ENCODE measurements at places on chromosomes 16 and 17.

- DNase-seq: no peak
Observed at GRCh38 chr17:55190748-55191147, 74.0 kb upstream of the HLF start.

DNA sequence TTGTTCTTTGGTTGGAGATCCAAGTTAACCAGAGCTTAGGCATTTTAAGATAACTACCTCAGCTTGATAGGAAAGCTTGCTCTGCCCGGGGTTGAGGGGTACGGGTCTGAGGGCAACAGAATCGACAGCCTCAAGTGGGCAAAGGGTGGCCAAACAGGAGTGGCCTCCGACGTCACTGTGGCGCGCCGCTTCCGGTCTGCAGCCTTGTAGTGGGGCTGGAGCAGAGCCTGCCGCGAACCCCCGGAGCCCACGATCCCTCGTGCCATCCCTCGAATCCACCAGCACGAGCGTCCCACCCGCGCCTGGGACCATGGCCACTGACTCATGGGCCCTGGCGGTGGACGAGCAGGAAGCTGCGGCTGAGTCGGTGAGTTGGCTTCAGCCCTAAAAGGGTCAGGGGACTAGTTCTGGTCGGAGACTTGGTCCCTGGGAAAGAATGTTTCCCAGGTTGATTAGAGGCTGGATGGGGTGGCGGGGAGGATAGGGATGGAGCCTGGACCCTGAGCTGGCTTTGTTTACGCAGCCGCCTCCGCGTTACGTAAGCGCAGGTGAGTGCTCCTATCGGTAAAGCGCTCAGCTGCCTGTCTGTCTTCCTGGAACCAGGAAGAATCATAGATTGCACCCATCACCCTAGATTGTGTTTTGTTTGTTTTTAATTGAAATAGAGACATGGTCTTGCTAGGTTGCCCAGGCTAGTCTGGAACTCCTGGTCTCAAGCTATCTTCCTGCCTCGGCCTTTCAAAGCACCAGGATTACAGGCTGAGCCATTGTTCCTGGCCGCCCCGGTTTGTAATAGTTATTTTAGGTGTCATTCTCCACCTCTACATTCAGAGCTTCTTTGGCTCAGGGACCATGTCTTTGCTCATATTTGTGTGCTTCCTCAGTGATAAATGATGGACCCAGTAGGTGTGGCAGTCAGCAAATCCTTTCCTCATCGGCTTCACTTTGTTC is at the start of gene DDX19B:
TSS of gene DDX19B (plus strand) at position 199 of the 951 bp plus-strand sequence. CDS start at position 311, 112 bp downstream.
- peak; percentile 84 for DNase-seq

DNA sequence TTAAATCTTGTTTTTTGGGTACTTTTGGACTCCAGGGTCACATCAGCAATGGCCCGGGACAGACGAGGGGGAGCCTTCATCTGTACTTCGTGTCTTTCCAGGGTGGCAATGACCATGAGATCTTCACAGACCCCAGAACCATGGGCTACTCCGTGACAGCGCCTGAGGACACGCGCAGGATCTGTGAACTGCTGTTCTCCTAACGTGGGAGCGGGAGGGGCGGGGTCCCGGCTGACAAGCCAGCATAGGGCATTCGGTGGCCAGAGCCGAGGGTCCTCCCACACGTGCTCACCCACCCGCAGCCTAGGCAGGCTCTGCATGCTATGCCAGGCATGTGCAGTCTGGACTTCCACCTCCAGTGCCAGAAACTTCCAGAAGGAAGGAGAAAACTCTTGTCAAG is 21.2 kb downstream of the CARHSP1 start:
- DNase-seq: peak; percentile 10

GRCh38 chr16:10086620-10087019 is 95.6 kb downstream of the GRIN2A start:
- no peak for DNase-seq

GRCh38 chr16:3762107-3762750 is 44.9 kb upstream of the TRAP1 start:
- no peak for DNase-seq

GRCh38 chr17:72683506-72684404 is 408.7 kb downstream of the SLC39A11 start:
- DNase-seq: no peak

GRCh38 chr17:29930409-29931010 is 482 bp upstream of the SSH2 start:
- no peak for DNase-seq

DNA sequence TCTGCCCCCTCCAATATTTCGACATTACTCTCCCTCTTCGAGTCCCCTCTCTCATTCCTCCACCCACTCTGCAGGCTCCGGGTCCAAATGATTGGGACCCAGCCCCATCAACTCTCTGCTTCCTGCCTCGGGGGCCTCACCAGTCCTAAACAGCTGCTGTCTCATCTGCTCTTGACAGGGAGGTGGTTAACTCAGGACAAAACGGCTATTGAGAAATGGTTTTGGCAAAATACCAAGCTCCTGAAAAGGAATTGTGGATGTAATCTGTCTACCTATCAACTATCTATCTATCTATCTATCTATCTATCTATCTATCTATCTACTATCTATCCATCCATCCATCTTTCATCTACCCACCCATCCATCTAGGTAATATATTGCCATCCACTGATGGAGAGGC is 2.2 kb downstream of the CD300H start:
- no peak for DNase-seq

- no peak for DNase-seq
Observed at GRCh38 chr16:4091240-4092012, 24.8 kb downstream of the ADCY9 start.

DNA sequence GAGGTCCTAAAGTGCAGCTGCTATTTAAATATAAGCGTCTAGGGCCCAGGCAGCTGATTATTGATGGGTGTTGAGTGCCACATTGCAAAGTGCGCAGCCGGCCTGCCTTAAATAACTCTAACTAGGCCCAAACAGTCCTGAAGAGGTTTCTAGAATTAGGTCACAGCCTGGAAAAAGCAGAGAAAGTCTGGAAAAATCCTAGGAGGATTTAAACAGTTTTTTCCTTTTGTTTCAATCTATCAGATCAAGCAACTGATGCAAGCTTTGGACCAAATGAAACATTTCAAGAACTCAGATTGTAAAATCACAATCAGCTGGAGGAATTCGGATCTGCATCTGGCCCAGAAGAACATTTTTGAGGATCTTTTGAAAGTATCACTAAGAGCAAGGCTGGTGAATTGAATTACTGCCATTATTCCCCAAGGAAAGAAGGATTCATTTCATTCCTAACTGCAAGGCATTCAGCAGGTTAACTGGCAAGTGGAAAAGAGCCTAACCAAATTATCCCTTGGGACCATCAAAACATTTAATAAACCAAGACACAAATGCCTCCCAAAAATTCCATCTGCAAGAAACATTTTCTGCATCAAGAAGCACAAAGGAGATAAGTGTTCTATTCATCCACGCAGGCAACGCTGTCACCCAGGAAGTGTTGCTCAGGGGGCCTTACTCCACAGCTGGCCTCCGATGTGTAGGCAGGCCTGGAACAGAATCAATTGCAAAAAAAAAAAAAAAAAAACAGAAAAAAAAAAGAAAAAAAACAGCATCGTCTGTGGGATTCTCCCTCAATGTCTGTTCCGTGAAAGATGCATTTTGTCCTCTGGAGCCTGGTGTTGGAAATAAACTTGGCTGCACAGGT is 46.1 kb downstream of the IRX3 start:
- DNase-seq: no peak

- no peak for DNase-seq
Observed at GRCh38 chr17:2821868-2822267, 25.6 kb downstream of the RAP1GAP2 start.

- DNase-seq: peak; percentile 80
Observed at GRCh38 chr16:56911771-56912571, 20.0 kb upstream of the HERPUD1 start.

DNA sequence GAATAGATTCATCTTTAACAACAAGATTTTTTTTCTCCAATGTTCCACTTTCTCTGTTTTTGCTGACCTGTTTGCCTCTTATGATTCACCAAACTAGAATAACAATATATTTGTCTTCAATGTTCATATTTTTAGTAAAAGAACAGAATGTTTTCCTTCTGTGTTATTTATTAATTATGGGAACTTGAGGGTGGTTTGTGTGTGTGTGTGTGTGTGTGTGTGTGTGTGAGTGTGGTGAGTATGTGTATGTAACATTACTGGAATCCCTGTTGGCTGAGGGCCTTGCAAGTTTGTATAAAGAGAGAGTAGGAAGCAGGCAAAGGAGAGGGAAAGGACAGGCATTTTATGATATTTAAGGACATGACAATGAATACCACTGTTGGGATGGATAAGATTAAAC is 13.8 kb downstream of the STXBP4 start:
- DNase-seq: no peak

DNA sequence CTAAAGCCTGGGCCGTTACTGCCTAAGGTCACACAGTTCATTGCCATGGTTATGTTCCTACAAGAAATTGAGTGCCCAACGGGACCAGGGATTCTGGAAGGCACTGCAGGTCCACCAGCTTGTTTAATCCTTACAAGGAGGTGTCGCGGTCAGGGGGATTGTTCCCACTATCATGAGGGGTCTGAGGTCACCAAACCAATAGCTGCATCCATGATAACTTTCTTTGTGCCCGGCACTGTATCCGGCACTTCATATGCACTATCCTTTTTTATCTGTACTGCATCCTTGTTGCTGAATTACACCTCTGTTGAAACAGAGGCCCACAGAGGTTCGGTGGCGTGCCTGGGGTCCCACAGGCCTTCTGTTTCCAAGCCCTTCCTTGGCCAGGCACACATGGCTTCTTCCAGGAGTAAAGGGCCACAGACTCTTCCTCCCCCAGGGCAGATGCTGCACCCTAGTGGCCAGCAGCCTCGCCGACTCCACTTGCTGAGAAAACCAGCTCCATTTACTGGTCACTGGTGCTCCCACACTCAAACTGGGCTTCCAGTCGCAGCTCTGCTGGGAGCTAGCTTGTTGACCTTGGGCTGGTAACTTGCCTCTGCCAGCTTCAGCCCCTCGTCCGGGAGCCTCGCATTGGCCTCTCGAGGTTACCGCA is 82.0 kb upstream of the PLCG2 start:
- peak; percentile 80 for DNase-seq

DNA sequence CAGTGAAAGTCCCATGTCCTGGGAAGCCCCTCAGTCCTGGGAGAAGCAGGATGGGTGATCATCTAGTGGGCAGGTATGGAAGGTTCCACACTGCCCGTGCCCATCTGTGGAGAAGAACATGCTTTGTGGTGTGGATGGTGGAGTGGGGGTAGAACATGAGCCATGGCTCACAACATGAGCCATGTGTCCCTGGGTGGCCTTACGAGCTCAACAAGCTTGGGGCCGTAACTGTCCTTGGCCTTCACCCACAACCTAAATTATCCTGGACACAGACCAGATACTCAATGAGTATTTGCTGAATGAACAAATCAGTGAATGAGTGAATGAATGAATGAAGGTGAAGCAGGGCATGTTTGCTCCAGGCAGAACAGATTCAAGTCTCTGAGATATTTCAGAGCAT is 13.5 kb downstream of the SOX8 start:
- no peak for DNase-seq

GRCh38 chr16:16073001-16073545 is 123.7 kb downstream of the ABCC1 start:
- no peak for DNase-seq

DNA sequence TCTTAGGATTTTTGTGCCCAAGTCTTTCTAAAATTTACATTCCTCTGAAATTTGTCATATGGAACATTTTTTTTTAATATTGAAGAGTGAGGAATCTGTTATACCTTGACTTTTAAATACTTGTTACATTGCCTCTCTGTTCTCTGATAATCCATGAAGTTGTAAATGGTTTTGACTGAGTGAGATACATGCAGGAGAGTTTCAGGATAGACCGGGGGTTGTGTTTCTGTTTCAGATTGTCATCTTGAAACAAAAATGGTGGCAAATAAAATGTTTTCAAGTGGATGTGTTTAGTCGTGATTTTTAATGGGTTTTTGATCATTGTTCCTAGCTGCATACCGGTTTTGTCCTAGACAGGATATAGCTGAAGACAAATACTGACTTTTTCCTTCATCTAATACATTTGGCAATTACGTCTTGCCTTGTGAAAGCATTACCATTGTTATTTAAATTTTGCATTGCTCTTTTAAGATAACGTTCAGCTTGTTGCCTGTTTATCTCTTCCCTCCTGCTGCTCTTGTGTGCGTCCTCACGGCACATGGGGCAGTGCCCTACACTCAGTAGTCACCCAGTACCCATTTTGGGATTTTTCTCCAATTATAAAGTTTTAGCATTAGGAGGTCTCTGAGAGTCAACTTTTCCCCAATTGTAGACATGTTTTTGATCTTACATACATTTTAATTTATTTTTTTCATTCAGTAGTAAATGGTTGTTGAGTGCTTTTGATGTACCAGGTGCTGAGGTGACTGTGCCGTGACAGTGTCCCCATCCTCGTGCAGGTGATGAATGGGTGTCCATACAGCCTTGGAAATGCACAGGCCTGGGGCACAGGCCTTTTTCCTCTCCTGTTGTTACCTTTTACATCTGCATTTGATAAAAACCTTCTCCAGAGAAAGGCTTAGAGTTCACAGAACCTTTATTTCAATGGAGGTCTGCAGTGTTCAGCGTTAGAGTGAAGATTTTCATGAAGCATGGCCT is 169.9 kb downstream of the MSI2 start:
- no peak for DNase-seq

GRCh38 chr17:4368341-4368740 is 1.9 kb upstream of the UBE2G1 start:
- no peak for DNase-seq

DNA sequence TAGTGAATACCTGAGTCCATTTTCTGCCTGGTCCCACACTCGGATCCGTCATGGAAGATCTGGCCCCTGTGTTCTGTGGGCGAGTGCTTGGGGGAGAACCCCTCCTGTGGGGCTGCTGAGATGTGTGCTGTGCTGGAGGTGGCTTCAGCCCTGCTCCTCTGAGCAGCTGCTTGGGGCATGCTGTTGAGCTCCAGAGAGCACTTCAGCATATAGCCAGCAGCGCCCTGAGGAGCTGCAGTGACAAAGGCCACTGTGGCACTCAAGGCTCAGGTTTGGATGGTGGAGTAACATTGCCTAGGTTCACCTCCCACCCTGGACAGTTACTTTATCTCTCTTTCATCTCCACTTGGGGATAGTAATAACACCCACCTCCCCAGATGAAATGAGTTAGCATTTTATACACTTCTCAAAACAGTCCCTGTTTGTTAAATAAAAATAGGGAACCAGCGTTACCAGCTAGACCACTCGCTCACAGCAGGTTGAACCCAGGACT is 75.3 kb downstream of the KSR1 start:
- DNase-seq: no peak

- DNase-seq: peak; percentile 39
Observed at GRCh38 chr16:30904114-30904780, 7.8 kb downstream of the CTF1 start.

- DNase-seq: no peak
Observed at GRCh38 chr17:67485666-67486065, 108.6 kb downstream of the PITPNC1 start.

DNA sequence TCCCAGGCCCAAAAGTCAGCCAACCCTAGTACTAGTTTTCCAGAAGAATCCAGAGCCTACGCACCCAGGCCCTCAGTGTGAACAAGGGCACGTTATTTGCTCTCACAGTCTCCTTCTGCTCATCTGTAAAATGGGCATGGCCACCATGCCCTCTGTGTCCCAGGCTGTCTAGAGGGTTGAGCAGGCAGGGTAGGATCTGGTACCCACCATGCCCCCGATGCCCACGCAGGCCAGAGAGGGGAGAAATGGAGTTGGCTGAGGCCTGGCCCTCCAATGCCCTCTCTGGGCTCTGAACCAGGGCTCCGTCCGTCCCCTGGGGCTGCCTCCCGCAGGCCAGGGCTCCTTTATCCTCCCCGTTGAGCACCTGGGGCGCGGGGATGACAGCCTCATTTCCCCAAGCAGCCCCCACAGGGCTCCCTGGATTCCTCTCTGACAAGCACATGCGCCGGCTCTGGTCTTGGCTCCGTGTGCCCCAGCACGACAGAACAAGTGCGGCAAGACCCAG is 9.1 kb upstream of the BAHCC1 start:
- no peak for DNase-seq

- DNase-seq: no peak
Observed at GRCh38 chr17:27868565-27868964, 24.6 kb downstream of the LYRM9 start.
